ENCODE measurements at places on chromosomes 3 and 15. TPM values are rescaled to one million over a fixed set of nuclear protein-coding genes. Genes with fewer than 3 reads are reported as not detected.

Gene C3orf18
- 12.0 TPM for total RNA-seq

Gene INSYN1
- 4.5 TPM for total RNA-seq

DNA sequence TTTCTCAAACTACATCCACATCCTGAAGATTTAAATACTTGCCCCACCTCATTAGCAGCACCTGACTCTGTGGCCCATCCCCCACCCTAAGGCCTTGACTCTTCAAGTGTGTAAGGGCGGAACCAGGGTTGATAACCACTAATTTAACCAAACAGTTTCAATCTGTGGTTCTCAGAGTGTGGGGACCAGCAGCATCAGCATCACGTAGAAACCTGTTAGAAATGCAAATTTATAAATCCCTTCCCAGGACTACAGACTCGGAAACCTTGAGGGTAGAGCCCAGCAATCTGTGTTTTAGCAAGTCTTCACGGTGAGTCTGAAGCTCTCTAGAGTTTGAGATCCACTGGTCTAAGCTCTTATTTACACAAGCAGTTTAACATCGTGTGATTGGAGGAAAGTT, 12.4 kb downstream of the GNB4 start:
- no peaks in the 10 kb centered on the region for H3K36me3 ChIP-seq
- DNase-seq: no peak
- peaks cover 3% of the 10 kb centered on the region for H3K27me3 ChIP-seq
- H3K4me1 ChIP-seq: peaks cover 1% of the 10 kb centered on the region

GRCh38 chr3:120072867-120073525, 21.3 kb downstream of the GSK3B start:
- DNase-seq: no peak
- H3K4me1 ChIP-seq: peaks cover 7% of the 10 kb centered on the region
- no peak overlapping the region for H3K4me3 ChIP-seq

GRCh38 chr3:42500909-42501308, 1.5 kb upstream of the VIPR1 start:
- DNase-seq: no peak
- H3K4me3 ChIP-seq: peak overlapping the region; percentile 24
- no peaks in the 10 kb centered on the region for H3K36me3 ChIP-seq
- peaks cover 6% of the 10 kb centered on the region for H3K4me1 ChIP-seq

DNA sequence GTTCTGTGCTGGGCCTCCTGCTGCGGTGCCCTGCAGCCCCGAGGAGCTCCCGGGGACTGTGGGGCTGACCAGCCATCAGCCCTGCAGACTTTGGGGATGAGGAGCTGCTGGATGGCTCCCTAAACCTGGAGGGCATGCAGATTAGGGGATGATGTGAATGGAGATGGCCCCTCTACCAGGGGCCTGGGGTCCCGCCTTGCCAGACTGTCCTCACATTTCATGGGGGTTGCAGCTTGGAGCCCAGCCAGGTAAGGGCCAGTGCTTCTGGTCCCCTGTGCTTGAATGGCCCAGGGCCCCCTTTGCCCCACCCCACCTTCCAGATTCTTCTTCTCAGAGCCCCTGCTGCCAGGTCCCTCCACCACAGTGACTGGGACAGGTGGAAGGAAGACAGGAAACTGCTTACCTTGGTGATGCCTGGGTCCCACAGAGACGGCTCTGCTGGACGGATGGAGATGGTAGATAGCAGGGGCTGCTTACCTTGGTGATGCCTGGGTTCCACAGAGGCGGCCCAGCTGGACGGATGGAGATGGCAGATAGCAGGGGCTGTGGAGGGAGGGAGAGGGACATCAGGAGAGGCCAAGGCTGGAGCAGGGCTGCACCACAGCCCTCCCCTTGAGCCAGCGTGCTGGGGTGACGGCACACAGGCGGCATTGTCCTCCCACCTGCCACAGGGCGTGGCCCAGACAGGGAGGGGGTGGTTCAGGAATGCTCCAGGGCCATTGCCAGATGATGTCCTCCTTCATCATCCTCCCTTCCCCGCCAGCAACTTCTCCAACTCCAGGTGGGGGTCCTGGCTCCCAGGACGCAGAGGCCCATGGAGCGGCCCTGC, at the start of gene SPTBN5:
Gene SPTBN5 (minus strand): TSS at position 632 of the 829 bp plus-strand sequence. CDS start 556 bp downstream, at position 76.
- peaks cover 11% of the 10 kb centered on the region for H3K4me1 ChIP-seq
- H3K36me3 ChIP-seq: peaks cover 6% of the 10 kb centered on the region
- DNase-seq: no peak
- no peaks in the 10 kb centered on the region for H3K27me3 ChIP-seq

DNA sequence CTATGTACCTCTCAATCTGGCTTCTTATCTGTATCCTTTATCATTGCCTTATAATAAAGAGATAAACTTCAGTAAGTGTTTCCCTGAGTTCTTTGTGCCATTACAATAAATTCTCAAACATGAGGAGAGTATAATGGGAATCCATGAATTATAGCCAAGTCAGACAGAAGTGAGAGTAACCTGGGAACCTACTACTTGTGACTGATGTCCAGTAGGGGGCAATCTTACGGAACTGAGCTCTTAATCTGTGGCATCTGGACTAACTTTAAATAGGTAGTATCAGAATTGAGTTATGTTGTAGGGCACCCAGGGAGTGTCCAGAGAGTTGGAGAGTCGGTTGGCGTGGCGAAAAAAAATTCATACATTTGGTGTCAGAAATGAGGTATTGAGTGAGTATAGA, 542.6 kb downstream of the ZBBX start:
- H3K36me3 ChIP-seq: no peaks in the 10 kb centered on the region
- H3K4me1 ChIP-seq: no peaks in the 10 kb centered on the region
- H3K27ac ChIP-seq: no peak overlapping the region
- no peak for DNase-seq
- no peaks in the 10 kb centered on the region for H3K27me3 ChIP-seq
- no peak overlapping the region for H3K4me3 ChIP-seq

DNA sequence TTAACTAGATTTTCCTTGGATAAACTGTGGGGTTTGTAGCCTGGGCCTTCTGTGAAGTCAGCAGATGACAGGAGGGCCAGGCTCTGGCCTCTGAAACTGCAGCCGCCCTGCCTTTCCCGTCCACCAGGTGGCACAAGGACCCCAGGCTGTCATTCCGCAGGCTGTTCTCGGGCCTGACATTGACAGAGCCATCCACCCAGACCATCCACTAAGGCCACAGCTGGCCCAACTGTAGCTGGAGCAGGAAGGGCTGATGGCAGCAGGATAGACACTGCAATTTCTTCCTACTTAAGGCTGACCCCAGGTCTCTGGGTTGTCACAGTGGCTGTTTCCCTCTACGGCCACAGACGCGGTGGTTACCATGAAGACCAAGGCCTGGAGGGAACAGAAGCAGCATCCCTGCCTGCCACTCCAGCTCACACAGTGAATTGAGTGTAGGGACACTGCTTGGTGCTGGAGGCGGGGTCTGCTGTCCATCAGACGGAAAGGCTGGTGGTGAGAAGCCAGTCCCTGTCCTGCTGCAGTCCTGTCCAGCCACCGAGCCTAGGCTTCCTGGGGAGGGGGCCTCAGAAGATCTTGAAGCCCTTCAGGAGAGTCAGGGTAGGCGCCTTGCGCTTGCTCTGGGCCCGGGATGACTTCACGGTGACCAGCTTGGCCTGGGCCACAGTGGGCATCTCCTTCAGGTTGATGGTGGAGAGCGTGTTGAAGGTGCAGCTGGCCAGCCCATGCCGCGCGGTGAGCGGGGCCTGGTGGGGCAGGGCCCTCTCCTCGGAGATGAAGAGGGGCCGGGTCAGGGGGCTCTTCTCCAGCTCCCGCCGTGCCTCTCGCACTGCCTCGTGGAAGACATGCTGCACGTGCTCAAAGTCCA, 9.4 kb downstream of the SLC51B start:
- peak overlapping the region; percentile 33 for H3K27ac ChIP-seq
- no peaks in the 10 kb centered on the region for H3K36me3 ChIP-seq
- H3K27me3 ChIP-seq: peaks cover 14% of the 10 kb centered on the region
- DNase-seq: peak; percentile 72
- H3K4me1 ChIP-seq: peaks cover 6% of the 10 kb centered on the region
- no peak overlapping the region for H3K4me3 ChIP-seq

DNA sequence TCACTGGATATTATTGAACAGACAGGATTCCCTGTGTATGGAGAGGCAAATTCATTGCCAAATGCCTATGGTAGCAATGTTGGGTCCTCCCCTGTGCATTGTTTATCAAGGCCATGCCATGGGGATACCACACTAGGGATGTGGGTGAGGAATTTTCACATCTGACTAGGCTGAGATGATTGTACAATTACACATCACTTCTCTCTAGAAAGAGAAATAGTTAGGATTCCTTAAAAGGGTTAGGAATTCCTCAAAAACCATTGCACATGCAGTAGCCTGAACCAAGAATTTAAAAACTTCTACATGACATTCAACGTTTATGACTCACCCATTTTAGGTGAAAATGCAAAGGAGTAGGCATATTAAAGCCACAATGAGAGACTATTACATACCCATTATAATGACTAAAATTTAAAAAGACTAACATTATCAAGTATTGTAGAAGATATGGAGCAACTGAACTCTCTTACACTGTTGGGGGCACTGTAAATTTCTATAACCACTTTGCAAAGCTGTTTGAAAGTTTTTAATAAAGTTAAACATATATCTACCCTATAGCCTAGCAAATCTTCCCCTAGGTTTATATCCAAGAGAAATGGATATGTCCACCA, 175.9 kb downstream of the THRB start:
- no peak overlapping the region for H3K4me3 ChIP-seq
- no peak overlapping the region for H3K27ac ChIP-seq
- H3K27me3 ChIP-seq: peaks cover 2% of the 10 kb centered on the region
- peaks cover 6% of the 10 kb centered on the region for H3K36me3 ChIP-seq

DNA sequence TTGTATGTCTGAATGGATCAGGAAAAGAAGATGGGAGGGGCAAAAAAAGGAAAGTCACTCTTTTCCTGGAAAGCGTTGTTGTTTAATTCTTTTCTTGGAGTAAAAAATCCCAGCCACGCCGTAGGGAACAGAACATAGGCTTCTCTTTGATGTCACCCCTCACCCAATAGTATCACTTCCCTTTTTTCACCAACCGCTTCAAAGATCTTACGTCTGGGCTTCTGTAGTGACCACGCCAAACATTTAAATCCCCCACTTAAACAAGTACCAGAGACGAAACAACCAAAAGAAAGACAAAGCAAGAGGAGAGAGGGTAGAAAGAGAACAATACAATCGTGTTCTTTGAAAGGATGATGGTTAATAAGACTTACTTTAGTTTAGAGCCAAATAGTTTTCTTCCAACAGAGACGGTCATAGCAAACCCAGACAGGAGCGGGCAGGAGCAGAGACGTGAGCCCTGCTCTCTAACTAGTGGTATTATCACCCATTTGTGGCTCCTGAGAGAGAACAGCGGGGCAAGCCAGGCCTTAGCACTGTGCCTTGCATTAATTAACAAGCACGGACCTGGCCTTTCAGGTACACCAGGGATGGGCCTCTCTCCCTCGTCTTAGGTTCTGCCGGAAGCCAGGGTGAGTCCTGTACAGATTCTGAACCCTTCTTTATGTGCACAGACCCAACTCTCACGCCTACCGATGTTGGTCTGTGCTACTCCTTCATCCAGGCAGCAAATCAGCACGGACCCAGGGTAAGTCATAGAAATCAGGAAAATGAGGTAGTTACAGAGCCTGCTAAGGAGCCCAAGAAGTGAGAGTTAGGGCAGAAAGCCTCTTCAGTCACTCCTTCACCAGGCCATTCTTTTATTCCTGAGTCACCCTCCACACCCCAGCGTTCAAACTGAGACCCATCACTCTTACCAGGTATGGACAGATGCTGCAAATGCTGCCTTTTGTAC, 28.2 kb upstream of the BCL6 start:
- H3K36me3 ChIP-seq: no peaks in the 10 kb centered on the region
- peaks cover 6% of the 10 kb centered on the region for H3K27me3 ChIP-seq
- DNase-seq: no peak
- H3K4me3 ChIP-seq: no peak overlapping the region
- H3K4me1 ChIP-seq: no peaks in the 10 kb centered on the region

GRCh38 chr15:26773917-26774316, 1.1 kb upstream of the GABRB3 start:
- H3K27ac ChIP-seq: no peak overlapping the region
- H3K27me3 ChIP-seq: peaks cover 50% of the 10 kb centered on the region
- H3K36me3 ChIP-seq: no peaks in the 10 kb centered on the region
- peak overlapping the region; percentile 79 for H3K4me3 ChIP-seq

- DNase-seq: no peak
- H3K36me3 ChIP-seq: no peaks in the 10 kb centered on the region
- H3K4me3 ChIP-seq: no peak overlapping the region
- no peaks in the 10 kb centered on the region for H3K27me3 ChIP-seq
- peaks cover 4% of the 10 kb centered on the region for H3K4me1 ChIP-seq
These were observed 136.5 kb downstream of the SYNPR start for GRCh38 chr3:63414607-63415006.

DNA sequence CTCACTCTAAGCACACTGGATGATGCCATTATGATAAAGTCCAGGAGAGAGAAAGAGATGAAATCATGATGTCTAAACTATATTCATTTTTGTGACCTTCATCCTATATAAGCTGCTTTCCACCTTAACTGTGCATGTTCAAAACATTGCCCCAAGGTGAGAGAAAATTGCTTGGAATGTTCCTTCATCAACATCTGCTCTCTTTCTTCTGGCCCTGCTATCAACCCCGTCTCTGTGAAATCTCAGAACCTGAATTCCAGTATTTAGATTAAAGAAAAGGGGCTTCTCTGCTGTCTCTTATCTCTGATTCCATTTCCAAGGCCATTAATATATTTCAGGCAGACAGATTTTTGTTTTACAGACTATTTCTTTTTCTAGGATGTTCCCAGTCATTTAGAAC, 47.3 kb upstream of the PHLDB2 start:
- no peak overlapping the region for H3K4me3 ChIP-seq
- no peak for DNase-seq
- H3K27ac ChIP-seq: no peak overlapping the region
- no peaks in the 10 kb centered on the region for H3K27me3 ChIP-seq
- peaks cover 26% of the 10 kb centered on the region for H3K36me3 ChIP-seq
- peaks cover 28% of the 10 kb centered on the region for H3K4me1 ChIP-seq
